GM12891 (cell line): ENCODE measurements at places on chromosomes 7 and 10.

DNA sequence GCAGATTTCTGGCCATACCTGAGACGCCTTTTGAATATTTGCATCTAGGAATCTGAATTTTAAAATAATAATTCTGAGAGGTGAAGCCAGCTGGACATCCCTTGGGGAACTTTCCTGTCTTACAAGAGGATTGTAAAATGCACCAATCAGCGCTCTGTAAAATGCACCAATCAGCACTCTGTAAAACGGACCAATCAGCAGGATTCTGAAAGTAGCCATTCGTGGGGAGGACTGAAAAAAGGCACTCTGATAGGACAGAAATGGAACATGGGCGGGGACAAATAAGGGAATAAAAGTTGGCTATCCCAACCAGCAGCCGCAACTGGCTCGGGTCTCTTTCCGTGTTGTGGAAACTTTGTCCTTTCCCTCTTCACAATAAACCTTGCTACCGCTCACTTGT is 9.9 kb downstream of the PPIF start:
- DNase-seq, result no peak

- DNase-seq, result no peak
These were observed 19.7 kb downstream of the ESYT2 start for GRCh38 chr7:158809596-158809995.

DNA sequence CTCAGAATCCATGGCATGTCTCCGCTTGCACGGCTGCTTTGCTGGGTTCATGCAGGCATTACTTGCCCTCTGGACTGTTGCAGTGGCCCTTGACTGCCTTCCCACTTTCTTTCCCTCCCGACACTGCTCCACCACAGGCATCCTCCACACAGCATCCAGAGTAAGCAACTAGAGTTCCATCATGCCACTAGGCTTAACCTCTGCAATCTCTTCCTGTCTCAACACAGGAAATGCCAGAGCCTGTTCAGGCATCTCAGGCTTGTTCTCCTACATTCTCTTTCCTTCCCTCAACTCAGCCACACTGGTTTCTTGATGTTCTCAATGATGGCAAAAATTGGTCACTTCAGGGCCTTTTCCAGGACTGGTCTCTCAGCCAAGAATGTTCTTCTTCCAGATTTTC is 284.5 kb upstream of the KLF6 start:
- no peak for DNase-seq

GRCh38 chr7:54857294-54857693 is 98.3 kb upstream of the SEC61G start:
- DNase-seq, result no peak

DNA sequence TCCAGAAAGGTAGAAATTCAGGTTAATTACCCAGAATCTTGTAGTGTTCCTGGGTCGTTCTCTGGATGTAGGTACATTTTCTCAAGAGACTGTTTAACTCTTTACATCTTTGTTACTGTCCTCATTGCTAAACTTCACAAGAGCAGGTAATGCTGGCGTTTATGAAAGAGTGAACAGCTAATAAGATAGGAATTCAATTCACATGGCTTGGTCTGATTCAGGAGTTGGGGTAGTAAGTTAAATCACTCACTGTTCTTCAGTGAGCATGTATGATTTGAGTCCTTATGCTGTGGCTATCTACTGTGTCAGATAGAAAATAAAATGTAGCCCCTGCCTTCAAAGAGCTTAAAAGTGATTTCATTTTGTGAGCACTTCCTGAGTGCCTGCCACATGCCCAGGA is 480.0 kb downstream of the LRMDA start:
- DNase-seq, result no peak
